NCI-H446 treated with DMSO at 0.1 percent for 48 hours (cell line): ENCODE measurements at places on chromosomes 7 and 10.

GRCh38 chr10:73076360-73077183 is 20.1 kb downstream of the P4HA1 start:
- peak; percentile 49 for DNase-seq

DNA sequence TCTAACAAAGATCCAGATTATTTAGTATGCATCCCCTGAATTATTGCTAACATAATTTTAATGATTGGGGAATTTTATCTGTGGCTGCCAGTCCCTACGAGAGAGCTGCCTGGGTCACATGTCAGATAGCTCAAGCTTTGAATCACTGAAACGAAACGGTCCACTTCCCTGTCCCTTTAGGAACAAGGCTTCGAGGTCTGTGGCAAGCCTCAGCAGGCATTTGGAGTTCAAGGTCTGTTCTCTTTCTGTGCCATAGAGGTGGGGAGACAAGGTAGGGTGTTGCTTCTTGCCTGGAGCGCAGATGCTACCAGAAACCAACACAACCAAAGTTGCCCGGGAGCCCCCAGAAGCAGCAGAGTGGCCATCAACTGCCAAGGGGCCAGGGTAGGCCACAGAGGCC is 13.9 kb upstream of the SH2D4B start:
- DNase-seq: no peak

DNA sequence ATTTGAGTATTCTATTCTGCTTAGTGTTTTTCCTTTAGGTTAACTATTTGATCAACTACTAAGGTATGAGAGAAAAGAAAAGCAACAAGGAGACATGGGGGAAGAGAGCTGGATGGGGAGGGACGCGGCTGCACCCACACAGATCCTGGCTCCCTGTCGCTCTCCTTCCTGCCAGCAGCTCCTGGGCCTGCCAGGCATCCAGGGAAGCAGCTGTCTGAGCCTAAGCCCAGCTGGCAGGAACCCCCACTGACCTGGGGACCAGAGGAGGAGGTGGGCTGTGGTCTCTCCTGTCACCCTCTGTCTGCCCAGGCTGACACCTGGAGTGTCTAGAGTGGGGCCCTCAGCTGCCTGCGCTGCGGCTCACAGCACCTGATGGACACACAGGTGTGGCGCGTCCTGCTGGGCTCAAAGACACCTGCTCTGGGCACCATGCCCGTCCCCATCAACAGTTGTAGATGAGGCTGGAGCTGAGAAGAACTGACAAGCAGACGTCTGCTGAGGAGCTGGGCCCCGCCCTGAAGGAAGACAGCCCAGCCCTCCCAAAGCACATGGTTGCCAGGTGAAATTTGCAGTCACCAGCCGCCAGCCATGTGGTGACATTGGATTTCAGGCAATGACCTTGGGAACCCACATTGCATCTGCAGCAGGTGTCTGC is 207.9 kb downstream of the PLXNA4 start:
- no peak for DNase-seq

GRCh38 chr7:134108802-134109201 is 18.3 kb upstream of the LRGUK start:
- no peak for DNase-seq

DNA sequence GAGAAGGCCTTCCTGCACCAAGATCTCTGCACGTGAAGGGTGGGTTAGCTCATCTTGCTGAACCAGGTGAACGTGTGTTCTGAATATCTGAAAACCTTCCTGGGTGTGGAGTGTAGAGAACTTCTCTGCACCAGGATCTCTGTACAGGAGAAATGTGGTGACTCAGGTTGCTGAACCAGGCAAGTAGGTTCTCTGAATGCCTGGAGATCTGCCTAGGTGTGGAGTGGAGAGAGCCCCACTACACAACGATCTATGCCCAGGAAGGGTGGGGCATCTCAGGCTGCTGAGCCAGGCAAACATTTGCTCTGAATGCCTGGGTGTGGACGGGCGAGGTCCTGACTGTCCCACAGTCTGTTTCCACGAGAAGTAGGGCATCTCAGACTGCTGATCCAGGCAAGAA is 1002.3 kb upstream of the KCND2 start:
- no peak for DNase-seq

GRCh38 chr7:150375662-150376521 is 3.2 kb upstream of the ZNF775 start:
- DNase-seq: no peak

- no peak for DNase-seq
Observed at GRCh38 chr10:4127518-4128315, 342.7 kb upstream of the KLF6 start.

- no peak for DNase-seq
Observed at GRCh38 chr7:90222811-90223725, 11.5 kb downstream of the STEAP2 start.

DNA sequence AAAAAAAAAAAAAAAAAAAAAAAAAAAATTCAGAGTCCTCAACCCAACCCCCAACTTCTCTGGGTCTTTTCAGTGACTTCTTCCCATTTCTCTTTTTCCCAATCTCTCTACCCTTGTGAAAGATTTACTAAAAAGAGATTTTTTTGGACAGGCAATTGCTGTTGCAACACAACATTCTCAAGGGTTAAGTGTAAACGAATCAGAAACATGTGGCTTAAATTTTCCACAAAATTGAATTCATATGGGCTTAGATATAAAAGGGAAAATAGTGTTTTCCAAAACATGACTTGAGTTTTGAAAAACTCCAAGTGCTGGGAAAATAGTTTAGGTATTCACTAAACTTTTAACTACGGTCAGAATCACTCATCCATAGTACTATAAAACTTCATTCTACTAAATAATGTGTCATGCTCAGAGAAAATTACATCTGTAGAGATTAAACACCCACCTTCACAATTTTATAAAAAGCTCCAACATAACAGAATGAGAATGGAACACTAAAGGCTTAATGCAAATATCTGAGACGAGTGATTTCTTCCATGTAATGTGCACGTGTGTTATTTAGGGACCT is 643.1 kb downstream of the PARD3 start:
- no peak for DNase-seq
